Breast epithelium (tissue), 4 donors: ENCODE measurements at places on chromosomes 6 and 20. TPM values are rescaled to one million over a fixed set of nuclear protein-coding genes. Genes with fewer than 3 reads are reported as not detected.

Gene PAX1
- total RNA-seq = not detected

Gene ULBP3
- total RNA-seq = 0.73 TPM

Gene CAGE1
- total RNA-seq = not detected

Gene LY6G6D
- total RNA-seq = not detected

Gene GPRC6A
- total RNA-seq = not detected

Gene MCCD1
- total RNA-seq = not detected

Gene EPHA7
- total RNA-seq = 0.80 TPM

Gene WFDC12
- not detected for total RNA-seq

Gene ISM1
- 15.2 TPM for total RNA-seq

DNA sequence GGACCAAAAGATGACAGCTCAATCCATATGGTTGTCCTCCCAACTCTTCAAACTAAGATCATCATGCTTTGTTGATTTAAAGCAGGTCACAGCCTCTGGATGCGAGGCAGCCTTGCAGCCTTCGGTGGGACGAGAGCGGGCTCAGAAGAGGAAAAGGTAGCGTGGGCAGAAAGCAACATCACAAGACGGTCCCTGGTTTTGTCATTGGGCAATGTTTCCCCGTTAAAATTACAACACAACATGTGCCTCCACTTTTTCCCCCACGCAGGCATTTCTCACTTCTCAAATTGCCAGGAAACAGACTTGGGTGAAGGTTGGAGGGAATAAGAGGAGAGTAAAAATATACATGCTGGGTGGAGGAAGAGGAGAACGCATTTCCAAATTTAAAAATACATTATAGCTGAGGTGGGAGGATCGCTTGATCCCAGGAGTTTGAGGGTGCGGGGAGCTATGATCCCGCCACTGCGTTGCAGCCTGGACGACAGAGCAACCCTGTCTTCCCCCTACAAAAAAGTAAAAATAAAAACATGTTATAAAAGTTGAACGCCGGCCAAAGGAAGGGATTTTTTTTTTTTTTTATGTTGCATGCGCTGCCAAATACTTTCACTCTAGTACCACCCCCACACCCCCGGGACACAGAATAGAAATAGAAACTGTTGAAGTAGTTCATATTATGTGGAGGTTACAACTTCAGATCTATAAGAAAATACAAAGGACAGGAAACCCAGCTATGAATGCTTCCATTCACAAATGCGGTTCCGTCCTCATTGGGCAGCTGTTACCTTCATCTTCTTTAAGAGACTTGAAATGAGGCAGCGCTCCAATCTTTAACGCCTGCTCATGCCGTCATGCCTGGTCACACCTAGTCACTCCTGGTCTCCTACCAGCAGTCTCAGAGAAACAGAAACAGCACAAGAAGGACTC, 13.9 kb upstream of the NAA20 start:
- H3K4me3 ChIP-seq = peak overlapping the region; percentile 35
- DNase-seq = no peak
- no peaks in the 10 kb centered on the region for H3K27me3 ChIP-seq
- H3K27ac ChIP-seq = peak overlapping the region; percentile 83
- H3K4me1 ChIP-seq = no peaks in the 10 kb centered on the region
- H3K36me3 ChIP-seq = peaks cover 5% of the 10 kb centered on the region

DNA sequence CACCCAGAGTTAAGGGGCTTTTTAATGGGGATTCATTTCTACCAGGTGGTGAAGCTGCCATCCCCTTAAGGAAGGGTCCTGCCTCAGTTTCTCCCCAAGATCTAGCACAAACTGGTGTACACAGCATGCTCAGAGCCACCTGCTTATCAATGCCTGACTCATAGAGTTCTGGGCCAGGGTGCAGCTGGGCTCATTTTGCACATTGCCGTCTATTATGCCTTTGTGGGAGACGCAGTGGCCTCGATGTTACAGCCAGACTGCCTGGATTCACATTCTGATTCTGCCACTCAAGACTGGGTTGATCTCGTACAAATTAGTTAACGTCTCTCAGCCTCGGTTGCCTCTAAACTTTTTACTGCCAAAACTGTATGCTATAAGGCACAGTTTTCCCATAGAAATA, 365.7 kb downstream of the ZFAND3 start:
- no peak overlapping the region for H3K27ac ChIP-seq
- no peaks in the 10 kb centered on the region for H3K4me1 ChIP-seq
- DNase-seq = peak; percentile 20
- H3K36me3 ChIP-seq = no peaks in the 10 kb centered on the region

DNA sequence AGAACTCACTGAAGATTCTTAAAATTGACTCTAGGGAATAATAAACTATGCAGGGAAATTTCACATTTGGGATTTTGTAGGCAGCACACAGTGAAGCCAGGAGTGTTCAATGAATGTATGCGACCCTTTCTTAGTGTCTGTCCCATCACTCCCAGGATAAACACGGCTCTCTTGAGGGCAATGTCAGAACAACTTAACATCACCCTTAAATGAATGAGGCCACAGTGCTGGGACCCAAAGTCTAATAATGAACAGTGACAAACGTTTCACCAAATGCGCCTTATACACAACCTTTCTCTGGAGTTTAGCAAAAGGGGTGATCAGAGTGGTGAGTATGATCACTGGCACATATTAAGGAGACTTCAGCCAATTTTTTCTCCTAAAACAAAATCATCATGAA, 237.3 kb downstream of the CLVS2 start:
- no peaks in the 10 kb centered on the region for H3K4me1 ChIP-seq
- no peak overlapping the region for H3K4me3 ChIP-seq
- no peaks in the 10 kb centered on the region for H3K36me3 ChIP-seq
- no peaks in the 10 kb centered on the region for H3K27me3 ChIP-seq
- DNase-seq = no peak

GRCh38 chr6:1910621-1911407, 301.1 kb downstream of the FOXC1 start:
- DNase-seq = no peak
- no peak overlapping the region for H3K27ac ChIP-seq
- no peaks in the 10 kb centered on the region for H3K4me1 ChIP-seq
- no peaks in the 10 kb centered on the region for H3K27me3 ChIP-seq
- H3K36me3 ChIP-seq = no peaks in the 10 kb centered on the region

- DNase-seq = no peak
- H3K36me3 ChIP-seq = no peaks in the 10 kb centered on the region
- no peak overlapping the region for H3K27ac ChIP-seq
- H3K4me1 ChIP-seq = no peaks in the 10 kb centered on the region
- H3K4me3 ChIP-seq = no peak overlapping the region
- H3K27me3 ChIP-seq = no peaks in the 10 kb centered on the region
Measured at GRCh38 chr6:40523505-40524172, 63.5 kb downstream of the LRFN2 start.

DNA sequence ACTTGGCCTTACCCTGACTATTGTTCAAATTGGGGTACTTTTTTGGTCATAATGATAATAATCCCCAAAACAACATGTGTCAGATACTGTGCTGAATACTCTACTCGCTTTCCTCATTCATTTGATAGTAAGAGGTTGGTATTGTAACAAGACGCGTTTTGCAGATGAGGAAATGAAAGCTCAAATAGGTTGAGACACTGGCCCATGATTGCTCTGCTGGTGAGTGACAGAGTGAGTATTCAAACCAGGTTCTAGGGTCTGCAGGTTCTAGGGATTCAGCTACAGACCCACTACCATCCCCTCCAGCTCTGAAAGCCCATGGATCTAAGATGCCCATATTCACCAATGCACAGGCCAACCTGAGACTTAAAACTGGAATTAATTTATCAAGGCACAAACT, 1.3 kb upstream of the ENPP4 start:
- H3K4me3 ChIP-seq = no peak overlapping the region
- H3K4me1 ChIP-seq = no peaks in the 10 kb centered on the region
